ENCODE measurements at places on chromosomes 1 and 21. TPM values are rescaled to one million over a fixed set of nuclear protein-coding genes. Genes with fewer than 3 reads are reported as not detected.
A peak's percentile ranks its signal among the peaks of the same experiment; 100 is the strongest.

DNA sequence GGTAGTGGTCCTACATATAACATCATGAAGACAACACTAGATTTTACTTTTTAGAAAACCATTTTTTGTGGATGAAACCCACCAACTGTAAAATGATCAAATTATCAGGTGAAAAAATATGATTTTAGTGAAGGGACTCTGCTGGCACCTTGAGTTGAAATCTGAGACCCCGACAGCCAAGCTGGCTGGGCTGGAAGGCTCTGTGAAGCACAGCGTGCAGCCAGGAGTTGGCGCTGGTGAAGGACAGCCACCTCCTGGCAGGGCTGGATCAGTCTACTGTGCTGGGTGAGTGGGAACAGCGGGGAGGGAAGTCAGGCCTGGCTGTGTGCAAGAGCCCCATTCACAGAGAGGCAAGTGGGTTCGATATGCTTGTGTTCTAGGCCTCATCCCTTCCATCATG, 47.9 kb downstream of the DDAH1 start:
- DNase-seq, result no peak

DNA sequence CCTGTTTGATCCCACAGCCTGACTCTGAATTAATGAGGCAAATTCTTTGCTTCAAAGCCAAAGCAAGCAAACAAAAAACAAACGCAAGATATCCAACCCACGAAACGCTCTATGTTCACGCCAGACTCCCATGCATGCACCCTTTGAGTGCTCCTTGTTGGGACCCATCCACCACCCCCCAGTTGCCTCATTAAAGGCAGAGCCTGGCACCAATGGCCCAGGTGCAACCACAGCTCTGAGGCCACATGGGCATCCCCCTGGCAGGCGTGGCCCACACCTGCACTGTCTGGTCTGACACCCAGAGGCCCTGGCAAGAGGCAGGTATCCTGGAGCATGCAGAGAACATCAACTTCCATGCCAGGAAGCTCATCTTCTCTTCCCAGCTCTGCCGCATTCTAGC, 1.1 kb upstream of the PADI4 start:
- no peak for DNase-seq

DNA sequence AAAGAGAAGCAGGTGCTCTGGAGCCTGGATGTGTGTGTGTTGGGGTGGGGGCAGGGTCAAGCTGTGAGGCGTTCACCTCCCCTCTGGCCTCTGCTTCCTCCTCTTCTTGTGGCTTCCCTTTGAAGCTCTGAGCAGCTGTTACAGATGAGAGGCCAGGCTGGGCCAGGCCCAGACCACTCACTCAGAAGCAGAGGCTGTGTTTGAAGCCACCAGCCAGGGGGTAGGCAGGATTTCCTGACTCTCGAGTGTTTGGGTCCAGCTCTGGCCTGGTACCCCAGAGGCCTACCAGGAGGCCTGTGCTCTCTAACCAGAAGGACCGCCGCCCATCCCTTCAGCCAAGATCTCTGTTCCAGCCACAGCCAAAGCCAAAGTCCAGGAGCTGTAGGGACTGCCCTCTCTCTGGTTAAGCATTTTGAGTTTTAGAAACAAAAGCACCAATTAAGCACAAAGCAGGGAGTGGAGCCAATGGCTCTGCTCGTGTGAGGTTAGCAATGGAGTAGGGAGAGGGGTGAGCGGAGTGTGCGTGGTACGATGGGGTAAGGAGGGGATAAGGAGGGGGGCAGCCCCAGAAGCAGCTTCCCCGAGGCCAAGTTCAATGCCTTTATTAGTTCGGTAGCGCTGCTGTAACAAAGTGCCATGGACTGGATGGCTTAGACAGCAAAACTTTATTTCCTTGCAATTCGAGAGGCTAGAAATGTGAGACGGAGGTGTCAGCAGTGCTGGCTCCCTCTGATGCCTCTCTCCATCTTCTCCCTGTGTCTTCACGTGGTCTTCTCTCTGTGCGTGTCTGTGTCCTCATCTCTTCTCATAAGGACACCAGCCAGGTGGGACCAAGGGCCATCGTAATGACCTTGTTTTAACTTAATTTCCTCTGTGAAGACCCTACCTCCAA, 20.5 kb downstream of the RCSD1 start:
- DNase-seq, result no peak

The ZNF648 gene
- 0.73 TPM for total RNA-seq

The DCST1 gene
- 0.72 TPM for total RNA-seq

DNA sequence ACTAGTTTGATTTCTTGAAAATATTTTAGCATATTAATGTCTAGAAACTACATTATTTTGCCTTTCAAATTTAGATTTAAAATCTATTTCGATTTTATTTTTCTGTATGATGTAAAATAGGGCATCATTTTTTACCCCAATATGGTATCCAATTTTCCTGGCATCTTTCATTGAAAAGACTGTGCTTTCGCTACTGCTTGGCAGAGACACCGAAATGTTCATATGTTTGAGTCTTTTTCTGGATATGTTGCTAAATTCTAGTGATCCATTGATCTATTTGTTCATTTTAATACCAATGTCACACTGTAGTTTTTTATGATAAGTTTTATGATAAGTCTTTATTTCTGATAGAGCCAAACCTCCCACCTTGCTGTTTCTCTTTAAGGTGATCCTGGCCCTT, 24.3 kb downstream of the ST6GALNAC3 start:
- DNase-seq, result no peak

DNA sequence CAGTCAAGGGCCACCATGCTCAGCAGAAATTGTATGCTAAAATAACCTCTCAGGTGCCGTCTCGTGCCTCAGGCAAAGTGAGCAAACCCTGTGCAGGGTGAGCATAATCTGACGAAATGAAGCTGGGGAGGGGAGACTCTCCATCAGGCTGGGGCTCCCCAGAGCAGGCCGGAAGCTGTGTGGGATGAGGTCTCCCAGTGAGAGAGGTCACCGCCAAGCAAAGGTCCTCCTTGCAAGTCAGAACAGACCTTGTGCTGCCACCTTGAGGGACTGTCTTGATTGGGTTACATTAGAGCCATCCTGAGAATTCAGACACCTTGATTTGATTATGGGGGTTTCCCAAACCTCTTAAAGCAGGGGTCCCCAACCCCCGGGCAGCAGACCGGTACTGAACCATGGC, 64.2 kb downstream of the ZNF684 start:
- DNase-seq, result no peak

The MX1 gene
- total RNA-seq, result 45.1 TPM

The PEX11B gene
- 24.9 TPM for total RNA-seq

DNA sequence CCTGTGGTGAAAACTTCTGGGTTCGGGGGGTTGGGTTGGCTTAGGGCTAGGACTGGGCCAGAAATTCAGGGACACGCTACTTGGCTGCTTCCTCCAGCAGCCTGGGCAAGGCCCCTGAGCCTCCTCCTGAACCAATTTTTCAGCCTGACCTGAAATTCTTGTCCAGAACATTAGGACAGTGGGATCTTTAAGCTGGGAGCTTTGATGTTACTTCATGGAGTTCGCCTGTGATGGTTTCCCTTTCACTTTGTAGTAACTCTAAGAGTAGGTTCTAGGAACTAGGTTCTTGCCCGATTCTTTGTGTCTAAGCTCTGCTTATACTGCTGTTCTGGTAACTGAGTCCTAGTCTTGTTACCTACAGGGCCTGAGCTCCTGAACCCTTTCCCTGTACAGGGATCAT, 75.3 kb downstream of the S1PR1 start:
- no peak for DNase-seq

GRCh38 chr1:54640863-54641836, at the start of gene MROH7:
MROH7 (plus strand) TSS chr1:54641786; CDS start chr1:54652927, 11,141 bp downstream.
- DNase-seq, result no peak

The BNIPL gene
- 0.17 TPM for total RNA-seq

- DNase-seq, result peak; percentile 52
Measured at GRCh38 chr1:1440262-1441001, 4.9 kb downstream of the VWA1 start.

DNA sequence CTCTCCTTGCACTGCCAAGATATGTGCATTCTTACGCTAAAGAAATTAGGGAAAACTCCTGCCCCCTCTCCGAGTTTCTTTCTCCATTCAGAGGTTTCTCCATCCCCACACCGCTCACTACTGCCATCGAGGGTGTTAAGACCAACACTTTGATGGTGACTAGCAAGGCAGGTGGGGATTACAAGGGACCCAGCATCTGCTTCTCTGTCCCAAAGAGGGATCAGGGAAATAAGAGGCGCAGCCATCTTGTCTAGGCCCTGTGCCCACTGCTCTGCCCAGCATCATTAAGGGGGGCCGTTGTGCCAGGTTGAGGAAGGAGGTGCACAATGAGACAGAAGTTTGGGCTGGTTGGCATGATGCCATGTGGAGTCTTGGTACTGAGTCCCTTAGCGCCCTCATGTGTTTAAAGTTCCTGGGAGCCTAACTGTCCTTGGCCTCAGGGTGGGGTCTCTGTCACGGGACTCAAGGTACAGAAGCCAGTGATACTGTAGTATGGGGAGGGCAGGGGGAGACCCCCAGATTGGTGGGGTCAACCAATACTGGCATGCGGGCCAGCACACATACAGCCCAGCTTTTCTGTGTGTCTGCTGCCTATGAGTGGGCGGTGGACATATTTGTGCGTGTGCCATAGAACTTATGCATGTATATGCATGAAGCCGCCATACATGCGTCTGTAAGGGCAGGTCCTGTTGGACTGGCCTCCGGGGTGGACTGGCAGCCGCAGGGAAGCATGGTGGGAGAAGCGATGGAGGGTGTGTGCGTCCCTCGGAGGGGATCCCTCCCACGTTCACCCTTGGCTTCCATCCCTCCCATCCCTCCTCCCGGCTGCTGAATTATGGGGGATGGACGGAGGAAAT, 5.5 kb downstream of the EFNA3 start:
- peak; percentile 48 for DNase-seq

The OR14K1 gene
- not detected for total RNA-seq

The OR2M3 gene
- total RNA-seq, result not detected

DNA sequence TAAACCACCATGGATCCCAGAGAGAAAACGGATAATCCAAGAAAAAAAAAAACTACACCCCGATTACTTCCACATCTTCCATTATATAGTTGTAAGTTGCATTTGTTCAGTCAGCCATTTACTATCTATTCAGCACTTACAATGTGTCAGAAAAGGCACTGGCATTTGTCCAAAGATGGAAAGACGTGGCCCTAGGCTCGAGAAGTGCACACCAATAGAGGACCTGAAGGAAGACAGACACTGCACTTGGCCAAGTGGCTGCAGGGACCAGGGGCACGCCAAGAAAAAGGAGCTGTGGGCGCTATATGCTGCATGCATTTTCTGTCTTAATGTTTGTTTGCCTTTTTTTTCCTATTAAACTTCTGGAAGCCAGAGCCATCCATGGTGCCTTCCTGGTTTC, 45.2 kb upstream of the LYST start:
- DNase-seq, result no peak

DNA sequence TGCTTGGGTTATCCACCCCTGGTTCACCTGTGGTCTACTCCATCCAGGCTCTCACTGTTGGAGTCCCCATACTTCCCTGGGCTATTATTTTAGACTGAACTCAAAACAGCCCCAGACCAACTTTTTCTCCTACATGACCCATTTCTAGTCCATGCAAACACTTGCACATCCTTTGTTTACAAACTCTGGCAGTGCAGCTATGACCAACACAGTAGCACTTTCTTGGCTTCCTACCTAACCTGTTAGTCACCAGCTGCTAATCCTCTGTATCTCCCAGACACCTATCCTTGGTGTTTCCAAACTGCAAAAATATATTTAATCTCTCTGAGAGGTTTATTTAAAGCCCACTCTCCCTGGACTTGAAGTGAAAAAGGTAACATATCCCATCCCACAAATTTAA, 90.8 kb downstream of the DDAH1 start:
- no peak for DNase-seq

GRCh38 chr1:205381305-205381704, 24.6 kb upstream of the KLHDC8A start:
- DNase-seq, result no peak

The SLC1A7 gene
- total RNA-seq, result not detected

- DNase-seq, result peak; percentile 71
Measured at GRCh38 chr1:94863919-94864318, 43.8 kb downstream of the SLC44A3 start.

GRCh38 chr1:51690285-51690961, 73.5 kb downstream of the OSBPL9 start:
- no peak for DNase-seq

The DYNLT4 gene
- 8.0 TPM for total RNA-seq

DNA sequence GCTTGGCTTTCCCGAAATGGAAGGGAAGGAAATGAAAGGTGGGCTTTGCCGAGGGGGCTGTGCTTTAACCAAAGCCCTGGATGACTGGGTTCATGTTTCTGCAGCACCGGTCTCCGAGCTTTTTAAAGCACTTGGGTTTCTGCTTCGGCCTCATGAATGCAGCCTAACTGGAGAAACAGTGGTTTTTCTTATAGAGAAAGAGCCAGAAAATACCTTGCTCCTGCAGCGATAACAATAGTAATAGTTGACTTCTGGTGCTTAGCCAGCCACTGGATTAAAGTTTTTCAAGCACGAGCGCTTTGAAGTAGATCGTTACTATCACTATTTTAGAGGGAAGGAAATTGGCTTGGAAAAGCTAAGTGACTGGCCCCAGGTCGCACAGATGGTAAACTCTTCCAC, 500 bp upstream of the DOCK7 start:
- DNase-seq, result no peak

The OXCT2 gene
- total RNA-seq, result 3.4 TPM

- DNase-seq, result no peak
Measured at GRCh38 chr1:171983584-171983983, 142.3 kb downstream of the DNM3 start.

- peak; percentile 43 for DNase-seq
Measured at GRCh38 chr1:23019863-23020625, 776 bp downstream of the KDM1A start.

All from ovary (tissue), 10 donors.